ENCODE measurements at places on chromosomes 5 and 9.

- DNase-seq = no peak
Observed at GRCh38 chr9:14902561-14902960, 7.7 kb downstream of the FREM1 start.

GRCh38 chr5:122751293-122751782, 23.5 kb upstream of the SNX2 start:
- no peak for DNase-seq

DNA sequence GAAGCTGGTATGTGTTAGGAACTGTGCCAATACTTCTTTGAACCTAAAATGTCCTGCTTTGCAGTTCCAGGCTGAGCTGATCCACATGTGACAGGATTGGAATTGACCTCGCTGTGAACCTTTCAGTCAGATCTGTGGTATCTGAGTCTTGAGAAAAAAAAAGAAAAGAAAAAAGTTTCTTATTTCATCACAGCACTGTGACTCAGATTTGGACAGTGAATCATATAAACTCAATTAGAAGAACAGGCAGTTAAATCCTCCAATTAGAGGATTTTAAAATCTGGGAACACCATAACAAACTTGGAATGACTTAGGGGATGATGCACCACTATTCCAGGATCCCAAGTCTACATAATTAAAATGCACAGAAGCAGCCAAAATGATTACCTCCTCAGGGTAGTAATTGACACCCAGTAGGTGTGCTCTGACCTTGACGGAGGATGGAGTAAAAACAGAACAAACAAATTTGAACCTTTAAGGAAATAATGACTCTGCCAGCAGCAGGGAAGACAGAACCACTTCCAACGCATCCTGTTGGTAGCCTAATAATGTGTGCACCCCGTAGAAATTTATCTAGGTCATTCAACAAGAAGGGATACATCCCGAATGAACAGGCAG, 57.8 kb upstream of the RAI14 start:
- no peak for DNase-seq

DNA sequence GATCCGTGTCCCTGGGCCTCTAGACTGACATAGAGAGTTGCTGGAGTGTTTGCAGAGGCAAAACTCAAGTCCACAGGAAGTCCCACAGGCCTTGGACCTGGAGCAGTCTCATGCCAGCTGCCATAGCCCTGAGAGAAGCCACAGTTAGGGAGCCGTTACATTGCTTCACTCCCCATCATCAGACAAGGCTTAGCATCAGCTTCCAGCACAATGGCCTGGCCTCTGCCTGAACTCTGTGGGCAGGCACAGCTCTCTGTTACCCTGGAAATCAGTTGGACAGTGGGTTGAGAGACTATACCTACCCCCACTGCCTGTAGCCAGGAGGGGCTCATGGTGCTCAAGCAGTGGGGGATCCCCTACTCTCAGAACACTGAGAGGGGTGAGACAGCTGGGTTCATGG, 16.2 kb upstream of the C9orf72 start:
- no peak for DNase-seq

DNA sequence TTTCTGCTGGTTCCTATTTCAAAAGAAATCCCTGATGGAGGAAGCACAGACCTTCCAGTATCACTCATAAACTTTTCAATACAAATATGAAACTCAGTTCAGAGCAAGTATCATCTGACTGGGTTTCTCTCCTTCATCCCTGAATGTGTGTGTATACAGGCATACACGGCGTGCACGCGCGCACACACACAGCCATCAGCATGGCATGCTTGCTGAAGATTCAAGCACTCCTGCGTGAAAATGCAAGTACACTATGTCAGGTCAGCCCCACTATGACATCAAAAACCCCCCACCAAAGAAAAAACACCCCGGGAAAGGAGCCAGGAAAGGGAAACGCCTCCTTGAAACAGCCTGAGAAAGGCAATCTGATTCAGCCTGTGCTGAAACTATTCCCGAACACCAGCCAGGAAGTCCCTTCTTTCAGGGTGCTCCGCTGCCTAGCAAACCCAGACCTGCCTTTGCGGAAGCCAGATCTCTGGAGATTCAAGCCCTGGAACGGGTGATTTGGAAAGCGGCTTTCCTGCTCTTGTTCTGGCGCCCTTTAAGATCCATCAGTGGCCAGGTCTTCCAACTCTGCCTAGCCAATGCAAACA, 831 bp downstream of the KLHL3 start:
- no peak for DNase-seq

Measured in mesenteric fat pad (tissue), 1 donor.